Bronchial epithelial cell (primary cell): ENCODE measurements at places on chromosomes 11 and 22.

- no peak for DNase-seq
Measured at GRCh38 chr22:26579331-26579886, 10.5 kb downstream of the TPST2 start.

DNA sequence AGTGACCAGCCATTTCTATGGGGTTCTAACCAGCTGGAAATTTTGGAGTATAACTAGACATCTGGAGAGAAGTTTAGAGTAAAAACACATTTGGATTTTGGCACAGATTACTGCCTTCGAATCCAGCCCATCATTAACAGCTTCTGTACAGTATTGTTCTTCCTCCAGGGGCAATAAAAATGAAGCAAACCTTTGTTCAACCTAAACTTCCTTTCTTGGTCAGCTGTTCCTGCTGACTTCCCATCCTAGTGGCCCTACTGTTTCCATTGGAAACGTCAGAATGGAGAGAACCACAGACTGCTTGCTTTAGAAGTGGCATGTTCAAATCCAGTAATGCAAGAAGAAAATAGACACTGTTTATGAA is 203.7 kb upstream of the MTMR2 start:
- DNase-seq: no peak

DNA sequence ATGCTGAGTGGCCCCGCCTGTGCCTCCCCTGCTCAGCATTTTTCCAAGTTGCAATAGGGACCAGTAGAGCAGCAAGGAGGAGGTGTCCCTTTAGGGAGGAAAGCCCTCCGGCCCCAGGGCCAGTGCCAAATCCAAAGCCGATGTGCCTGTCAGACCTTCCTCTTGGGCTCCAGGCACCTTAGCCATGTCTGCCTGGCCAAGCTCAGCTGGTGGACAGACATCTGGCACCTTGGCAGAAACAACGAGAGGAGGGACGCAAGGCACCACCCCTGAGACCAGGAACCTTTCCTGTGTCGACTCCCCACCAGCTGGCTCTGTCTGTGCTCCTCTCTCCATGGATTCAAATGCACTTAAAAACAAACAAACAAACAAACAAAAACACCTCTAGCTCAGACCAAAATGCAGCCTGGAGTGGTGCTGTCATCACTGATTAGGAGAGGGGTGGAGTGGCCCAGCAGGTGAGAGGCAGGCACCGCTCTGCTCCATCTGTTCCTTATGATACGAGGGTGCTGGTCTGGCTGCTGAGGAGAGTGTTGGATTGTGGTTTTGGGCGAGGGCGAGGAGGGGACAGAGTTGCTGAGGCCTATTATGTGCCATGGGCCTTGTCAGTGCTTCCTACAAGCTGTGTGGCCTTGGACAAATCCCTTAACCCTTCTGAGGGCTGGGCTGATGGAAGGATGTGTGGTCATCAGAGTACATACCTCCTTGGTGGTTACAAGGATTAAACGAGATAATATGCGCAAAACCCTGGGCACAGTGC is 46.2 kb downstream of the TP53I11 start:
- no peak for DNase-seq

DNA sequence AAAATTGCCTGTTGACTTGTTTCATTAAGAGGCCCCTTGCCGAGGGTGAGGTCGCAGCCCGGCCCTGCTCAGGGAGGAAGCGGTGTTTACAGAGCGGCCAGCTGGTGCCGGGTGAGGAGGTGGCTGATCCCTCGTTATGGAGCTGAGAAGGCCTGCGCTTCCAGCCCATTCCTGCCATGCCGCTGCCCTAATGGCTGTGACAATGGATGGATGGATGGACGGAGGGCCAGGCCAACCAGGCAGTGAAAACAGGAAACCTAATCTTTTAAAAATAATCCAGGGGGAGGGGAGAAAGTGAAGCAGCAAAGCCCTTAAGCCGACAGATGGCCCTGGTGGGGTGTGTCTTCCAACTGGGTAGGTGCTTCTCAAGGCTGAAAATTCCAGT is 38.5 kb downstream of the BCR start:
- DNase-seq: no peak

- no peak for DNase-seq
Measured at GRCh38 chr11:116792144-116792868, 627 bp upstream of the APOA5 start.

GRCh38 chr11:65300621-65301275 is 13.9 kb upstream of the CDC42EP2 start:
- DNase-seq: no peak

GRCh38 chr22:20787746-20788626 is 14.1 kb downstream of the SERPIND1 start:
- no peak for DNase-seq

- no peak for DNase-seq
Measured at GRCh38 chr11:128772814-128773213, 78.9 kb downstream of the FLI1 start.

DNA sequence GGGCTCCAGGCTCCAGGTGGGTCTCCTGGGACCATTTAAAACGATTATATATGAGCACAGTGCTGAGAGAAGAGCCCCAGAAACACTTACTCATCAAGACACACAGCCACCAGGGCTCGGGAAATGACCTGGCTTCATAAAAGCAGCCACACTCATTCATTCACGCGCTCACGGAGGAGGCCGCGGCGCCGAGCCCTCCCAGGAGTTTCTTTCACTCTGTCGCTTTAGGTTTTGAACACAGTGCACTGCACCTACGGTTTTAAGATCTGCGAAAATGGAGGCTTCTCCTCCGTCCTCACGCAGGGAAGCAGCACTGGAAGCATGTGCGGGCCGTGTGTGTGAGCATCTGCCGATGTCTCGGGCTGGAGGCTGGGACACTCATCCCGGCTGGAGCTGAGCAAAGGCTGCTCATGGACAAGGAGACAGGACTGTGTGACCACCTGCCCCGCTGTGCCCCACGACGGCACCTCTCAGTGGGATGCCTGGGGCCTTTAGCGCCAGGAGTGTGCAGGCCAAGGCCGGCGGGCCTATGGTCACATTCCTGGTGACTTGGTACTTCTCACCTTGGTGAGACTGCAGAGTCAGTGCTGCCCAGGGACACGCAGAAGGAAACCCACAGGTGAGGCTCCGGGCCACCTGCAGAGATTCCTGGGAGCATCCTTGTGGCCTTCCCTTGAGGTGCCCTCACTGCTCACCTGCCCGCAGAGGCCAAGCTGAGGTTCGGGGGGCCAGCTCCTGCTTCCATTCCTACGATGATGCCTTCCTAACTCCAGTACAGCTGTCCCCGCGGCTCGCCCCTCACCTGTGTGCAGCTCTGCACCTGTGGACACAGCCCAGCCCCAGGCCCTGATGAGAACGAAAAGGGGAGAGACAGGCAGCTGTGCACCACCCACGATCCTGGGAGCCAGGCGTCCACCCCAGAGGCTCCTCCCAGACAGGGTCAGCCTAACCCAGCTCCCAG is 872.0 kb downstream of the BRD1 start:
- no peak for DNase-seq

- peak; percentile 93 for DNase-seq
Measured at GRCh38 chr11:46554213-46555147, 39.3 kb downstream of the AMBRA1 start.

GRCh38 chr11:43579171-43579918 is 101.2 kb upstream of the HSD17B12 start:
- DNase-seq: peak; percentile 35

DNA sequence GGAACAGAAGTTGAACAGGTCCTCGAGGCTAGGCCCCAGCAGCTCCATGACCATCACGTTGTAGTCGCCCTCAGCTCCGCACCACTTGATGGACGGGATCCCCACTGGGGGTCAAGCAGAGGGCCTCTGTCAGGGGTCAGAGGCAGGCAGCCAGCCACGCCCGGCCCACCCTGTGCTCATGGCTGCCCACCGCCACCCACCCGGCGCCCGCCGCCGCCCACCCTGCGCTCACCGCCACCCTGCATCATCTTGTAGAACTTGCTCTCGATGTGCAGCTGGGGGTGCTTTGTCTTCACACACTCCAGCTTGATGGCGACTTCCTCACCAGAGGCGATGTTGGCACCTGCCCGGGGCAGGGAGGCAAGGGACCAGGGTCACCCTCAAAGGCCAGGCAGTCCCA is 14.3 kb downstream of the CSNK1E start:
- DNase-seq: no peak

DNA sequence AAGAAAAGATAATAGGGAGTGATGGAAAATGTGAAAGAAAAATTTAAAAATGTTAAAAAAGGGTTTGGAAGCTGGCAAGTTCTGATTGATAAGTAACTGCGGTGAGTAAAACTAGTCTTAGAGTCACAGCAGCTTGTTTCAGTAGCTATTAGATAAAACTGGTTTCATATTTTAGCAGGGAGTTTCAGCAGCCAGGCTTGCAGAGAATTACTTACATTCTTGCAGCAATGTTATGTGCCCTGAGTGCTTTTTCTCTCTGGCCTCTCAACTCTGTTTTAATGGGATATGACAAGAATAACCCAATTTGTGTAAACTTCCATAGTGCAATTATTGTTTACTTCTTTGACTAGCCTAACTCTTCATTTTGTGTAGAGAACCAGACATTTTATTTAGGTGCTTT is 33.6 kb downstream of the PPME1 start:
- no peak for DNase-seq

- DNase-seq: peak; percentile 63
Measured at GRCh38 chr11:58832056-58832645, 12.4 kb downstream of the GLYATL2 start.

- DNase-seq: peak; percentile 82
Measured at GRCh38 chr11:123838659-123839058, 32.5 kb upstream of the OR6M1 start.

DNA sequence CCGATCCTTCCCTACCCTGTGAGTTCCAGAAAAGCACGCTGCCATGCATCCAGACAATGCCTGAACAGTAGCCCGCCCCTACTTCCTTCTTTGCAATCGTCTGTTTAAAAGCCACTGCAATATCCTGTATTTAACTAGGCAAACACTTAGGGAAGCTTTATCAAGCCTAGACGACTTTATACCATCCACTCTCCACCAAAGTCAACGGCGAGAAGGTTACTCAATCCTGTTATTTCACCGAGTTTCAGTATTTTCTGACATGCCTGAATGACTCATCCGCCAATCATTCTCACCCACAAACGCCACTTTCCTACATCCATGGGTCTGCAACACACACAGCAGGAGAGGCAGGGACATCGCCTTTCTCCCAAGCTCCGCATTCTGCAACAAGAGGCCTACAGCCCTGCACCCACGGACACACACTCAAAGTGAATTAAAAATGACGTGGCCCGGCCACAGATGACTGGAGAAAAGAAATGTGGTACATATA is 9.3 kb downstream of the CELSR1 start:
- peak; percentile 99 for DNase-seq

GRCh38 chr11:91966368-91966767 is 258.2 kb upstream of the FAT3 start:
- DNase-seq: no peak

DNA sequence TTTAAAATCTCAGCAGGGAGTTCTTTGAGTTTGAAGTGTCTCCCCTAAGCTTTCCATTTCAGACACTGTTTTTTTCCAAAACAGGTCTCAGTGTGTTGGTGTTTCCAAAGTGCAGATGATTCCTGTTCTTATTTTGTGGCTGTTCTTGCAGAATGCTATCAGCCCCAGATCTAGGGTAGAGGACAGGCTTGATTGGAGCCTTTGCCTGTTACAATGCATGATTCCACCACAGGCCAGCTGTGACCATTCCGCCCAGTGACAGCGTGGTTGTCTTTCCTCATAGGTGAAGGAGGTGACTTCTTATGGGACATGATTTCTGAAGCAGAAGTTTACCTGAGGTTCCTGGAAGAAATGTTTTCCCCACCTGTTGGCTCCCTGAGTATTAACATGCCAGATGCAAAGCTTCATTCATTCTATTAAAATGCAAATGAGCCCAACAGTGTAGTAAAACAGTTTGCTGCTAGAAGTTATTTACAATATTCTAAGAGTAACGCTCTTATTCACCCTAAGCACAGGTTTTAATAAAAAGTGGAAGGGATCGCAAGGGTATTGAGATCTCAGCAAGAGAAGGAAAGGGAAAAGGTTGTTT is 36.9 kb upstream of the BIRC3 start:
- no peak for DNase-seq

- peak; percentile 99 for DNase-seq
Measured at GRCh38 chr11:102564110-102564509, 33.6 kb upstream of the MMP7 start.

DNA sequence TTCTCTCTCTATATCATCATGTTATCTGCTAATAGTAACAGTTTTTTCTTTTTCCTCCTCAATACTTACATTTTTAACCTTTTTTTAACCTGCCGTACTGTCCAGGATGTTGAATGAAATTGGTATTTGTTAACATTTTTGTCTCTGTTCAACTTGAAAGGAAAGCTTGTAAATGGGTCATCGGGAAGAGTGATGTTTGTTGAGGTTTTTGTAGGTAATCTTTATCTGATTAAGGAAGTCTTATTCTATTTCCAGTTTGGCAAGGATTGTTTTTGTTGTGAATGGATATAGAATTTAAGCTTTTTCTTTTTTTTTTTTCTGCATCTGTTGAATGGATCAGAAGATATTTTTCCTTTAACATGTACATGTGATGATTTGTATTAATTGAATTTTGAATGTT is 8.1 kb upstream of the NNMT start:
- no peak for DNase-seq

DNA sequence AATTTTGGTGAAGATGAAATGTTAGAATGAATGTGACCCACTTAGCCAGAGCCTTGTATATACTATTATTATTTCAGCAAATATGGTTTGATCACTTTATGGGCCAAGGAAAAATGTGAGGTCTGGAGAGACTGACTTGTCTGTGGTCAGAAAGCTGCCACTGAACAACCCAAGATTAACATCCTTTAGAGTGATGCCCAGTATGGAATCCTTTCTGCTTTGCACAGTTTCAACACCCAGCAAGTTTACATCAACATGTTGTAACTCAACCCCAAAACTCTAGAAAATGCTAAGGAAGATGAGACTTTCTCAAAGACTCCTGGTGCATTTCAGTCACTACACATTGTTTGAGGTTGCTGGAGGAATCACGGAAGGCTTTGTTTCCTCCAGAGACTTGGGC is 107.7 kb downstream of the SNX19 start:
- DNase-seq: no peak

DNA sequence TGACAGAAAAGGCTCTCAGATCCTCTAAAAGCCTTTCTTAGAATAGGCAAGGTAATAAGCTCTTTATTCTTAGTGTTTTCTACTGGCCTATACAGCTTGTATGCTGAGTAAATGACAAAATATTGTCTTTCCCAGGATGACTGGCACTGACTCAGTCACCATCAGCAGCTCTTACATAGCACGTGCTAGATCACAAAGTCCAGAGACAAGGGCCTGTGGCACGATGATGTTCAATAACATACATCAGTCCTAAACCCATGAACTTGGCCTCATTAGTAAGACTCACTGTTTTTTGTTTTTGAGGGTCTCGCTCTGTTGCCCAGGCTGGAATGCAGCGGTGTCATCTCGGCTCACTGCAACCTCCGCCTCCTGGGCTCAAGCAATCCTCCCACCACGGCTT is 42.7 kb downstream of the CELF1 start:
- peak; percentile 74 for DNase-seq

- DNase-seq: no peak
Measured at GRCh38 chr22:39349967-39350726, at the start of gene SYNGR1. Gene SYNGR1, plus strand, starts transcription at chr22:39349991. Its CDS starts 20 bp downstream, at chr22:39350011.

DNA sequence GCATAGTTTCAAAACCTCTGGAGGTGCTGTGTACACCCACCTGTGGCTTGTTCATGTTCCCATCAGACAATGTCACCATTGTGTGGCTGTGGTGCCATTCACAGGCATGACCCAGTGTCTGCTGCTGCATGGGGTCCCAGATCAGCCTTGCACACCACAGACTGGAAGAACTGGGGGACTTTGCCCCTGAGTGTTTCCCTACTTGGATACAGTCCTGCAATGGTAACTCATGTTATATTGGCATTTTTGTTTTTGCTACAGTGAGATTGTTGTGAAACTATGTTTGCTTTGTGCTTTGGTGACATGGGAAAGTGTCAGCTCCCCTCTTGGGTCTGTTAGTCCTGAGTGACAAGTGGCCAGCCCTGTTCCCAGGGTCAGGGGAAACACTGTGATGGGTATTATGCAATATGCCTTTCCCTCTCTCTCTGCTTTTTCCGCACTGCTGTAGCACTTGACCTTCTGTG is 108.8 kb downstream of the NAV2 start:
- DNase-seq: no peak
